ENCODE measurements at places on chromosomes 7 and 10.

GRCh38 chr10:103845972-103846371 is 9.4 kb downstream of the SH3PXD2A start:
- DNase-seq = no peak

DNA sequence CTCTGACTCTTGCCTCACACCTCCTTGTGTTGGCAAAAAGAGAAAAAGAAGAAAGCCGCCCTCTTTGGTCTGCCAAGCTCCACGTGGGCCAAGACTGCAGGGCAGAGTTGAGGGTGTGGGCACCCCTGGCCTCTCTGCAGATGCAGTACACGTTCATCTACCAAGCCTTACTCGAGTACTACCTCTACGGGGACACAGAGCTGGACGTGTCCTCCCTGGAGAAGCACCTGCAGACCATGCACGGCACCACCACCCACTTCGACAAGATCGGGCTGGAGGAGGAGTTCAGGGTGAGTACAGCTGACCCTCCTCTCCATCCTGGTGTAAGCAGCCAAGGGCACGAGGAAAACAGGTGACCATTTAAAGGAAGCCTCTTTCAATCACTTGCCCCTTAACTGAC is 56.1 kb downstream of the MKI67 start:
- DNase-seq = no peak

DNA sequence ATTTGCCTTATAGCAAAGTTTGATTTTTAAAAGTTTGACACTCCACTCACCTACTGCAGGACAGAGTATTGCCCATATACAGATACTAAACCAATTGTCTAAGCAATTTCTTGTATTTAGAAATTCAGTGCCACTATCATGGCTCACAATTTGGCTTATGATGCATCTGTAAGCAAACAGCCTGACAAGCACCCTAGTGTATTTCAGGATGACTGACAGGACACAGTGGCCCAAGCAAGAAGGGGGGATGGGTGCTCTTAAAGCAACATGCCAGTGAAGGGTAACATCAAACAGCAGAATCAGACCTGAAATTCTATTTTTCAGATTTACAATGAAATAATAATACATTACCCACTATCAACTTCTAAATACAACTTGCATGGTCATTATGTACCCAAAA is 30.5 kb downstream of the CTNNA3 start:
- DNase-seq = peak; percentile 3

DNA sequence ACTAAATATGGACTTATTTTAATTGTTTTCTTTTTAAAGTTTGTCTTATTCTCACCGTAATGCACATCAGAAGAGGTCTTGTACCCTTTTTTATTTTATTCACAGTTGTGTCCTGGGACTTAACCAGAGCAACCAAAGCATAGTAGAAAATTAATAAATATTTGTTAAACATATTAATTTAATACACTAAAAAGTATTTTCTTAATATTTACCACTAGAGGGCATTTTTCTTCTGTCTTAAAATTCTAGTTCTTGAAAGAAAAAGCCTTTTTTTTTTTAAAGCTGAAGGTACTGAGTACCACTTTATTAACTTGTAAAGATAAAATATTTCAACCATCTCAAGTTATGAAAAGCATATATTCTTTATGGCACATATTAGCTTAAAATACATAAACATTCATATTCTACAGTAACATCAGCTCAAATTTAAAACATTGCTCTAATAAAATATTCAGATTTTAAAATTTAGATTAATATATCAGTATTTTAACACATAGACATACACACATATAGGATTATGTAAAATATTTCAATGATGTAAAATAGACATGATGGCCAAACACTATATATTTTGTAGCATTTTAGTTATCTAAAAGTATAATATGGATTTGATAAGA is 260.4 kb downstream of the SEMA3A start:
- no peak for DNase-seq

- peak; percentile 78 for DNase-seq
Observed at GRCh38 chr7:89837515-89837914, 316.8 kb upstream of the STEAP1 start.

DNA sequence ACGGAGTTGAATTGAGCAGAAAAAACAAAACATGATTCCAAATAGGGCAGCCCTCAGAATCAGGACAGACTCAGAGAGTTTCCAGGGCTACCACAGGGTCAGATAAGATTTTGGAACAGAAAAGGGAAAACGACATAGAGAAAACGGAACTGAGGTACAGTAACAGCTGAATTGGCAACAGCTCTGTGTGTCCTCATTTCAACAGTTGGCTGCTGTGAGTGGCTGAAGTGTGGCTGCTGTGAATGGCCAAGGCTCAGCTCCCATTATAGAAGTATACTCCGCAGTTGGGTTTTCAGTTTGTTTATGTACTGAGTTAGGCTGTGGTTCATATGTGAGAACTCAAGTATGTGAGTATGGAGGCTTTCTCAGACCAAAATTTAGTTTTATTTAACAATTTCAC is 32.0 kb downstream of the ANTXRL start:
- no peak for DNase-seq

- no peak for DNase-seq
Observed at GRCh38 chr7:22287412-22287811, 69.5 kb downstream of the RAPGEF5 start.

GRCh38 chr10:6482737-6483357 is 97.2 kb downstream of the PRKCQ start:
- no peak for DNase-seq

DNA sequence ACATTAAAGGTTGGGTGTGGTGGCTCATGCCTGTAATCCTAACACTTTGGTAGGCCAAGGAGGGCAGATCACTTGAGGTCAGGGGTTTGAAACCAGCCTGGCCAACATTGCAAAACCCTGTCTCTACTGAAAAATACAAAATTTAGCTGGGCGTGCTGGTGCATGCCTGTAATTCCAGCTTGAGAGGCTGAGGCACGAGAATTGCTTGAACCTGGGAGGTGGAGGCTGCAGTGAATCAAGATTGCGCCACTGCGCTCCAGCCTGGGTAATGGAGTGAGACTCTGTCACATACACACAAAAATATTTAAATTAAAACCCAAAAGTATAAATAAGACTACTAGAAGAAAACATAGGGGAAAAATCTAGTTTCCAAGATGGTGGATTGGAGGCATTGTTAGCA is 41.9 kb upstream of the CDK13 start:
- no peak for DNase-seq

- no peak for DNase-seq
Observed at GRCh38 chr7:117790731-117791130, 82.5 kb downstream of the CTTNBP2 start.

DNA sequence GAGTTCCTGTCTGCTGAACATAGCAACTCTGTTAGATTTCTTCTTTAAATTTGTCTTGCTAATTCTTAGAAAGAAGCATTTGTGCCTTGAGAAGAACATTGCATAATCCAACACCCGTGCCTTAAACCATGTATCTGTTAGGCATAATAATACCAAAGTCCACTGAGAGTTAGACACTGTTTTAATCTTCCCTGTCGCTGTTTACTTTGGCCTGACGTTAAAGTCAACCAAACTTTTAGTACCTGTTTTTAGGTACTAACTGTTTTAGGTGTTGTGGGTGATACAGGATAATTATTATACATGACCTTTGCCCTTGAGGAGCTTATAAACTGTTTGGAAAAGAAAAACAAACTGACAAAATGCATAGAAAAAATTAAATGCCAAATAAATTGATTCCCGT is 43.6 kb downstream of the KLHDC10 start:
- no peak for DNase-seq

GRCh38 chr10:98638920-98639319 is 192.2 kb upstream of the HPS1 start:
- no peak for DNase-seq

DNA sequence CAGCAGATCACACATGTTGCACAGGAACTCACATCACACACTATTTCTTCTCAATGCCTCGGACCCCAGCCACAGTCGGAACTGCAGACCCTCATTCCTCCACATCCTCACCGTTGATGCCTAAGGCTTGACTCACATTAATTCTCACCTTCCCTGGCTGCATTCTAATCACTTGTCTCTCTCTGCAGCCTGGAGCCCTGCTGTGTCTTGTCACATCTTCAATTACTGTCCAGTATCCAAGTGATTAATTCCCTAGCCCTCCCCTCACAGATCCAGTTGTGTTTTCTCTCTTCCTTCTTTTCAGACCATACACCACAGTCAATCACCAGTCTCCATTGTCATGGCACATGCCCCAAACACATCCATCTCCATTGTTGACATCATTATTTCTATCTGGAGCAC is 592.4 kb upstream of the IGFBP3 start:
- DNase-seq = no peak

- DNase-seq = no peak
Observed at GRCh38 chr7:80937336-80937735, 18.5 kb upstream of the SEMA3C start.

- DNase-seq = no peak
Observed at GRCh38 chr10:78295242-78295641, 261.6 kb downstream of the RPS24 start.

GRCh38 chr7:130884437-130885417 is 150.7 kb upstream of the KLF14 start:
- no peak for DNase-seq

DNA sequence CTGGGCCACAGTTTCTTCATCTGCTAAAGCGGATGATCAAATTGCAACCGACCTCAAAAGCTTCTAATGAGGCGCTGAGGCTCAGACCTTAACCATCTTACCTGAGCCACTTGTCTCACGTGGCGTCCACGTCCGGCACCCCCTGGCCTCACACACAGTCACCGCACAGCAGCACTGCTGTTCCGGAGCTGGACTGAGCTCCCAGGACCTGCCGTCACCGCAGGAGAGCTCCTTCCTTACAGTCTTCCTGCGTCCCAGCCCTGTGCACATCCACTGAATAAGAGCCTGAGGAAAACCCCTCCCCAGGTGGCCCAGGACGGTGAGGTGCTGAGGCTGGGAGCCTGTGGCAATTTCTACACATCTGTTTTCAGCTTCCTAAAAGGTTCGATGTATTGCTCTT is 35.7 kb downstream of the TNS3 start:
- no peak for DNase-seq

- peak; percentile 79 for DNase-seq
Observed at GRCh38 chr7:141455723-141456122, 95.5 kb upstream of the AGK start.

DNA sequence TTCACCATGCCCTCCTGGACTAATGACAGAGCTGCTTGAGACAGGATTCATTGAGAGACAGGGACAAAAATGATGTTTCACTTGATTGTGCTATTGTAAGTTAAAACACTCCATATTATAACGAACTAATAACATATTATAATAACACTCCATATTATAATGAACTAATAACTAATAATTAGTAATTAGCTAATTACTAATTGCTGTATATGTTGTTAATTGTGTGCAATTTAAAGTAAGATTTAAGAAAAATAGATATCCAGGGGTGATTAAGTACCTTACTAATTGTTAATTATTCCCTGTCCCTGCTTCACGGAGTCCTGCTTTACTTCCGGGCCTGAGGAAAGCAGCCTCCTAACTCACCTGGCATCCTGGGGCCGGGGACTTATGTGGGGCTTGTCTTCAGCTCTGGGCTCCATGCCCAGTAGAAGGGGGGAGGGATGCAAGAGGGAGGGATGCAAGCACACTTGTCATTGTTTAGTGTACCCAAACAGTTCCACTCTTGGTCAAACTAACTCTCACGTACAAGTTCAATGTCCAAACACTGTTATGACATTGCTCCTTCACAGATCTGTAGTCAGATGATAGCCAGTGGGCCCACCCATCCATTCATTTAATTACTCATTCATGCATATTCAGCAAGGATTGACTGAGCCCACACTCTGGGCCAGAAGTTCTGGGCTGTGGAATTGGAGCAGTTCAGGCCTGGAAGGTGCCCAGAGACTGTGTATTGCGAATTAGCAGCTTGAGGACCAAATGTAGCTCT is 53.8 kb downstream of the COL13A1 start:
- DNase-seq = no peak

GRCh38 chr10:11335167-11335652 is 276.2 kb downstream of the USP6NL start:
- no peak for DNase-seq

DNA sequence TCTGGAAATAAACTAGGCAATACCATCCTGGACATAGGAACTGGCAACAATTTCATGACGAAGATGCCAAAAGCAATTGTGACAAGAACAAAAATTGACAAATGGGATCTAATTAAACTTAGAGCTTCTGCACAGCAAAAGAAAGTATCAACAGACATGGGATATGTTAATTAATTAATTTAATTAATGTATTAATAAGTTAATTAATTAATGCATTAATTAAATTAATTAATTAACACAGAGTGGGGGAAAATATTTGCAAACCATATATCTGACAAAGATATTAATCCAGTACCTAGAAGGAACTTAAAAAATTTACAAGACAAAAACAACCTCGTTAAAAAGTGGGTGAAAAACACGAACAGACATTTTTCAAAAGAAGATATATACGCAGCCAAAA is 83.6 kb downstream of the GCC1 start:
- no peak for DNase-seq

GRCh38 chr10:129285459-129285858 is 181.6 kb upstream of the MGMT start:
- no peak for DNase-seq

- DNase-seq = no peak
Observed at GRCh38 chr7:12456506-12456905, 52.8 kb upstream of the VWDE start.

DNA sequence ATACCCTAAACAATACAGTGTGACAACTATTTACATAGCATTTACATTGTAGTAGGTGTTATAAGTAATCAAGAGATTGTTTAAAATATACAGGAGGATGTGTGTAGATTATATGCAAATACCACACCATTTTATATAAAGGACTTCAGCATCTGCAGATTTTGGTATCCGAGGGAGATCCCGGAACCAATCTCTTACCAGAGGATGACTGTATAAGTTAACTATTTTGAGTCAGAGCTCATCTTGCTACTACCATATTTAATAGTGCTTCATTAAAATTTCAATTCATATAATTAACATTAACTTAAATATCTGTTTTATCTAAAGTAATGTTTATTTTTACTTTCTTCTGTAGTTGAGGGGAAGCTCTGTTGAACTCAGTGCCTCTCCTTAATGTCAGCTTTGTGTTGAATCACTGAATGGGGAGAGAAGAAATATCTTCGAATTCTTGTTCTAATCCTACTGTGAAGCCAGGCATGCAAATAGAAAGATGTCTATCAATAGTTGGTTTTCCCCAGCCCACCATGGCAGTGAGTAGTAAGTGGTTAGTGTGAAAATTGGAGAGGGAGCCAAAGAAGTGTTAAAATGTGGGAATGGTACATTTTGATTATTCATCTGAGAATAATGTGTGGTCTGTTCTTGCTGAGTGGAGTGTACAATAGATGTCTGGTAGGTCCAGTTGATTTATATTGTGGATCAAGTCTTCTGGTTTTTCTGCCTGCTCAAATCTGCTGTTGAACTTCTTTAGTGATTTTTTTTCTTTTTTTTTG is 90.1 kb upstream of the CYP26C1 start:
- no peak for DNase-seq
